Left renal pelvis (tissue), 4 donors: ENCODE measurements at places on chromosomes 13 and 19. TPM values are rescaled to one million over a fixed set of nuclear protein-coding genes. Genes with fewer than 3 reads are reported as not detected.

DNA sequence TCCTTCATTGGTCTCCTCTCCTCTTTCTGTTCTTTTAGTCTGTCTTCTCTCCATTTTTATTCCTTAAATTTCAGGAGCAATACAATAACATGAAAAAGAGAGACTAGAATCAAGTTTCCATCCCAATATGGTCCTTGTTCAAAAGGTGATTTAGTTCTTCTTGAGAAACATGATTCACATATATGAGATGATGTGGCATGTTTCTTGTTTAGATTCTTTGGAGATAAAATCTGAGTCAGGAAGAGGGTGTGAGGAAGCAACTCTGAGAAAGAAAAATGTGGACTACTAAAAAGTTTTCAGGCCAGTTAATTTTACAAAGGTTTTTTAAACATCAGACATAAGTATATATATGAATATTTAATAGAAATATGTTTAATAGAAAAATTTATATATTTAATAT is 231.4 kb downstream of the OXGR1 start:
- no peak for DNase-seq

GRCh38 chr19:29263305-29264135 is 50.6 kb upstream of the UQCRFS1 start:
- DNase-seq: no peak

SLC25A41 gene
- 0.46 TPM for polyA plus RNA-seq

TRIM28 gene
- polyA plus RNA-seq: 718 TPM

GRCh38 chr13:75425216-75426009 is 56.6 kb downstream of the TBC1D4 start:
- no peak for DNase-seq

DNA sequence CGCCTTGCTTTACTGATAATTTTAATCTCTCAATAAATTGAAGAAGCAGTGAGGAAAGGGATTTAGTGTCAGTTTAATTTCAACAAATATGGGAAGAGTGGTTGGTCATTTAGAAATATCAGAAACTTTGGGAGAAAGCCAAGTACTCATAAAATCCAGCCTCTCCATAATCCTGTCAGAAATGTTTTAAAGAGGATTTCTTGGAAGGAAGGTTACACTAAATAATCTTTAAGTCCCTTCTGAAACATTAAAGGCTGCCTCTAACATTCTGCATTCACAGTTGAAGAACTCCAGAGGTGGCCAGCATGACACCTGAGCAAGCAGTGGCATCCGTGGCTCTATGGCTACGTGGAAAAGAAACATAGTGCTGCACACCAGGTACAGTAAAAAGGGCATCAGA is 378.5 kb downstream of the ENOX1 start:
- no peak for DNase-seq

PGLYRP2 gene
- polyA plus RNA-seq: not detected

SLC8A2 gene
- 0.17 TPM for polyA plus RNA-seq

DNA sequence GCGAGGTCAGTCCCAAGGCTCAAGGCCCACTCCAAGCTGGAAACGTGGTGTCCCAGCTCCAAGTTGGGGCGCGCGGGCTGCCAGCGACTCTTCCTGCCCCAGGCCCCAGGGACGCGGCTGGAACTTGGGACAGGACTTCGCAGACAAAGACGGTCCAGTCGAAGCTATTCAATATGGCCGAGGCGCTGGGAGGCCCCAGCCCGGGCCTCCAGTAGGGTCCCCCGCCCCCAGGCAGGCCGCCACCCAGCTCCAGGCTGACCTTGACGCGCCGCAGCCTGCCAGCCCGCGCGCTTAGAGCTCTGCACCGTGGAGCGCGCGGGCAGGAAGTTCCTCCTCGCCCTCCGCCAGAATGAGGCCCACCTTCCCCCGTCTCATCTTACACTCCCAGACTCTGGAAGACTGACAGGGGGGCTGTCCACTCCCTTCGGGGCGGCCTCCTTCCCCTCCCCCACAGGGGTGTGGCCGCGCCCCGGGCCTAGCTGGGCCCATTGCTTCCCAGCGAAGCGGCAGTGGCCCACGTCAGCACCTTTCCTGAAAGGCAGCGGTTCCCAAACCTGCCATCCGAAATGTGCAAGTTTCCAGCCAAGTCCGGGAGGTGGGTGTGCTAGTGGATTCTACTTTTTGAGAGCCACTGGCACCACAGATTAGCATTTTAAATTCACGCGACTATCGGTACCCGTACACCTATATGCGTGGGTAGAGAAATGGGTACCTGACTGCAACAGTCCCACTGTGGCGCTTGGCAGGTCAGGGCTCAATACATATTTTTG is at the start of gene CCDC8:
Gene CCDC8 (minus strand): TSS at position 303 of the 770 bp plus-strand sequence. CDS start 754 bp downstream, outside the sequence.
- peak; percentile 94 for DNase-seq

DNA sequence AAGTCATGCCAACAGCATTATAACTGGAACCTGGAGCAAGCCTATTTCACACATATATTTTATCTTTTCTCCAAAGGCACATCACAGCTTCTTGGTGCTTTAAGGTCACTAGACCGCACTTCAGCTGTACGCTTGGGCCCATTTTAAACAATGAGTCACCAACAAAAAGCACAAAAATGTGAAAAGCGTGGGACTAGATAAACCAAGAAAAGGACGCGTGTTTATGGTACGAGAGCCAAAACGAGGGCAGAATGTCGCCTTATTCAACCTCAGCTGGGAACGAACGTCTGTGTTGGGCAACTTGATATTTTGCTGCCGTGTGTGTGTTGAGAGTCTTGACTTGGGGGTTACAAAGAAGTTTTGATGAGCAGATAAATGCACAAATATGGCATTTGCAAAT is 9.2 kb upstream of the EHD2 start:
- DNase-seq: no peak

- DNase-seq: no peak
Observed at GRCh38 chr13:100221166-100221565, 132.3 kb downstream of the PCCA start.

TMTC4 gene
- polyA plus RNA-seq: 36.4 TPM
